ENCODE measurements at places on chromosomes 11 and 22.

DNA sequence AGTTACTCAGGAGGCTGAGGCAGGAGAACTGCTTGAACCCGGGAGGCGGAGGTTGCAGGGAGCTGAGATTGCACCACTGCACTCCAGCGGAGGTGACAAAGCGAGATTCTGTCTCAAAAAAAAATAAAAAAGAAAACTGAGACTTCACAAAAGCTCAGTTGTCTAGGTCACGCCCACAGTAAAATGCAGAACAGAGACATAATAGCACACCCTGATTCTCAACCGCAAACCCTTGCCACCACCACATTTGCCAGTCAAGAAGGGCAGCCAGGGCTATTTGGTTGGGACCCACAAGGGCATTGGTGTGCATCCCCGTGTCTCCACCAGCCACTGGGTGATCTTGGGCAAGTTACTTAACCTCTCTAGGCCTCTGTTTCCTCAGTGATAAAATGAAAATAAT is 25.4 kb downstream of the CREB3L1 start:
- no peak for DNase-seq

DNA sequence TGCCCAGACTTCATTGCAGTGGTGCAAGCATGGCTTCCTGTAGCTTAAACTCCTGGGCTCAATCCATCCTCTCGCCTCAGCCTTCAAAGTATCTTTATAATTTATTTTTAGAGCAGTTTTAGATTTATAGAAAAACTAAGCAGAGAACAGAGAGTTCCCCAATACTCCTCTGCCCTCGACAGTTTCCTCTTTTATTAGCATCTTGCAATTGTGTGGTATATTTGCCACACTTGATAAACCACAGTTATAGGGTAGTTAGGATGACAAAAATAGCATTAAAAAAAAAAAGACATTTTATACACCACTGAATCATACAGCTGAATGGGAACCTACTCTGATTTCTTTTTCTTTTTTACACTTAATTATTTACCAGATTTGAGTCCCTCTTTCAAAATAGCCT is 31.2 kb downstream of the MS4A2 start:
- peak; percentile 21 for DNase-seq

DNA sequence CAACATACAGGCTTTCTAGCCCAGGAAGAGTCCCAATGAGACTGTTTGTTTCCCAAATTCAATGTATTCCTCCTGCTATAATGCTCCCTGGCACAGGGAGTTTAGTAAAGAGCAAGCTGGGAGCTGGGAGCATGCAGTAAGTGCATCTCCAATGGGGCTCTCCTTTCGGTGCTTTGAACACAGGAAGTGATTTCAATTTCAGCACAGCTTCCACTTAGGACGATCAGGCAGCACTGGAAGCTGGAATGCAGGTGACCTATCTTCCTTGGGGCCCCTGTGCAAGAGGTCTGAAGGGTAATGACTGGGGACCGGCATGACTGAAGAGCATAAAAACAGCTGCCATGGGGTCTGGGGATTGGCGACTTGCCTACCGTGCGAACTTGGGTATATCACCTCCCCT is 76.0 kb downstream of the LARGE1 start:
- no peak for DNase-seq

- no peak for DNase-seq
These were observed 241.6 kb downstream of the DLG2 start for GRCh38 chr11:85385547-85385946.

- DNase-seq, result no peak
These were observed 22.1 kb upstream of the RRAS2 start for GRCh38 chr11:14380947-14381561.

- DNase-seq, result no peak
These were observed 415.3 kb upstream of the CADM1 start for GRCh38 chr11:115919341-115920091.

DNA sequence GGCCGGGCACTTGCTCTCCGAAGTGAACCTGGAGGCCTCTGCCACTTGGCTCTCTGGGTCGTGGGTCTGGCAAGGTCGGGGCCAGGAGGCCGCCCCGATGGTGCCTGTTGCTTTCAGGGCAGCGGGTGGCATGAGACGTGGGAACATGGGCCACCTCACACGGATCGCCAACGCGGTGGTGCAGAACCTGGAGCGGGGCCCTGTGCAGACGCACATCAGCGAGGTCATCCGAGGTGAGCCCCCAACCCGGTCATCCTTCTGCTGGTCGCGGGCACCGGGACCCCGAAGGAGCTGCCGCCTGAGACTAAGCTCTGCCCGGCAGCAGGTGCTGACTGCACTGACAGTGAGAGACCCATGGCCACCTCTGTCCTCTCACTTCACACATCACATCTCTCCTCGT is 40.0 kb downstream of the SBF1 start:
- DNase-seq, result no peak

DNA sequence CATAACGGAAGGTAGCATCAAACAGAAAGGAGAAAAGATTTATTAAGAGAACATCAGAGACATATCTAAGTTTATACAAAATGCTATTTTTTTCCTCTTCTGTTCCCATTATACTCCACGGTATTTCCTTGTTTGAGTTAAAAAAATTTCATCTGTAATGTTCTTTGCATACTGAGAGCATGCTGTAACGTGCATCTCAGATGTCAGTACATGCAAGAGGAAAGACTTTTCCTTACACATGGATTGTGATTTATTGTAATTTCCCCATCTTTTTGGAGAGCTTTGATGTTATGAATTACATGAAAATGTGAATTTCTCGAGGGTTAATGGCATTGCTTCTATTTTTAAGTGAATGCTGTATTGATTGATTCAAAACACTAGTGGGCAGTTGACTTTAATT is 1164.0 kb downstream of the LRRC4C start:
- no peak for DNase-seq

DNA sequence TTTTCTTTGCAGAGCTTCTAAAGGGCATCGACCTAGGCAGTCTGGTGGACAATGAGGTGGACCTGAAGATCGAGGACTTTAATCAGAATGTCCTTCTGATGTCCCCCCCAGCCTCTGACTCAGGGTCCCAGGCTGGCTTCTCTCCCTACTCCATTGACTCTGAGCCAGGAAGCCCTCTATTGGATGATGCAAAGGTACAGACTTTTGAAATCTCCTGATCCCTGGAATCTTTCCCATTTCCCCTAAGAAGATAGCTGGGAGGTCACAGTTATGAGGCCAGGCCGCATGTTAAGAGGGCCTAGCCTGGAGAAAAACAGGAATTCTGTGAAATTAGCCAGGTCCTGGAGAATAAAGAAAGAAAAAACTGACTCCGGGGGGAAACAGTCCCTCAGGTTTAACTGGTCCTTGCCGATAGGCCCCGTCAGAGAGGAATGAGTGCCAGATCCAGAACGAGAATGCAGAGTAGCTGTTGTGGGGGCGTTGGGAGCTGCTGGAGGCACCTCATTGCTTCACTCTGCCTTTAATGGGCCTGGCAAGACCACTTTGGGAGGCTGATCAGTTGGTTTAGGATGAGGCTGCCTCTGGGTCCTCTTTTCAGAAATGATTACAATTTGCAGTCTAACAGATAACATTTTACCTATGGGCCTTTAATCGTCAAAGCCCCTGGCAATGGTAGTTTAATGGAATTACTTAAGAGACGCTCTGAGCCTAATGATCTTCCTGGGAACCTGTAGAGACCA is 39.2 kb downstream of the SHISA8 start:
- no peak for DNase-seq

DNA sequence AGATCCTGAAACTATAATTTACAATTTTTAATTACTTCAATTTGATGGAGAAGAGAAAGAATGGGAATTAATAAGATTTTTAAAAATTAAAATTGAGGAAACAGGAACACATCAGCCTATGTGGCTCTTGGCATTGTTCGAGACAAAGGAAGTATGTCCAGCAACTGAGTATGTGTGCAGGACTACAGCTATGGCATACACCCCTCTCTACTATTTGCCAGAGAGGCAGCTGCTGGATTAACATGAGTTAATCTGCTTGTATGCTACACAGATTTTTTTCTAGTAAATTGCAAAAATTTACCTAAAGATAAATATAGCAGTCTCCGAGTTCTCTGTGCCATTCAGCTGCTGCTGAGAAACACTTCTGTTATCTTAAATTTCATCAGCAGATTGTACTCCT is 70.6 kb downstream of the PHF21A start:
- DNase-seq, result no peak

DNA sequence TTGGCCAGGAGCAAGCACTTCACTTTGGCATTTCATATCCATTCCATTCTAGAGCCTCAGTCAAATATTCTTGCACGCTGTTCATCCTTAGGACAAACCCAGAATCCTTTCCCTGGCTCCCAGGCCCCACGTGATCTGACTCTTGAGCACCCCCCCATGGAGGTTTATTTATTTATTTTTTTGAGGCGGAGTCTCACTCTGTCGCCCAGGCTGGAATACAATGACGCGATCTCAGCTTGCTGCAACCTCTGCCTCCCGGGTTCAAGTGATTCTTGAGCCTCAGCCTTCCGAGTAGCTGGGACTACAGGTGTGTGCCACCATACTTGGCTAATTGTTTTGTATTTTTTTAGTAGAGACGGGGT is 12.7 kb upstream of the TSGA10IP start:
- DNase-seq, result no peak

GRCh38 chr11:35923452-35923851 is 20.4 kb upstream of the LDLRAD3 start:
- DNase-seq, result no peak

- DNase-seq, result no peak
These were observed 59.2 kb downstream of the RAB38 start for GRCh38 chr11:88115828-88116755.

GRCh38 chr11:91947215-91947820 is 277.3 kb upstream of the FAT3 start:
- DNase-seq, result no peak

DNA sequence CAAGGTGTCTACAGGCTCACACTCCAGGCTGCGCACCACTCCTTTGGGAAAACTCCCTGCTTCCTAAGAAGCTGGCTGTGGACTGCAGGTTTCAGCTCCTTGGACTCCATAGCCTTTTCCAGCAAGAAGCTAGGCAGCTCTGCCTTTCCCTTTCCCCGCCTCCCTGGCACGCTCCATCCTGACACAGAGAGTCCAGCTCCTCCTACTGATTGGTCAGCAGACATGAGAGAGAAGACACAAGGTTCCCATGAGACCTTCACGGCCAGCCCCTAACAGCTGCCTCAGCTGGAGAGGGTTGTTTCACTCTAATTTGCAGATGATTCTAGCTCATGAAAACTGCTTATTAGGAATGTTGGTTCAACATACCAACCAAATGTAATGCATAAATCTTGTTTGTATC is 27.6 kb downstream of the TENM4 start:
- no peak for DNase-seq

GRCh38 chr11:21534288-21534687 is 658.6 kb upstream of the ANO5 start:
- no peak for DNase-seq

- peak; percentile 41 for DNase-seq
These were observed 137.5 kb downstream of the CHST1 start for GRCh38 chr11:45527898-45528297.

GRCh38 chr11:45316258-45316657 is 30.1 kb upstream of the SYT13 start:
- DNase-seq, result no peak

DNA sequence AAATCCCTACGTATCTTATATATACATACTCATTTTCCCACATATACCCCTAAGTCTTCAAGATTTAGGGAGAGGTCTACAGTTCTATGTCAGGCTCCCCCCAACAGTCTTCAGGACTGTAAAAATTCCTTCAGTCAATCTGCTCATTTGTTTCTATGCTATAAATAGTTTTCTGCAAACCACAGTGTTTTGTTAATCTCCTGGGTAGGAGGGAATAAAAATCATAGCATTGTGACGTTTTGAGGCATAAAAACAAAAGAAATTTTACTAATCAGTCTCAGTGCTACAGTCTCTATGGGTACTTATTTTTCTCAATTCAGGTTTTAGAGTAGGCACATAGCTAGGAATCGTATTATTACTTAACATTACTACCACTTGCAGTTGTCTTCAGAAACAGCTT is 552.8 kb upstream of the LRRC4C start:
- no peak for DNase-seq

GRCh38 chr11:70020336-70021214 is 57.5 kb upstream of the ANO1 start:
- DNase-seq, result no peak

Measured in HL-60 (cell line).